Stimulated activated CD8-positive, alpha-beta memory T cell treated with anti-CD3 and anti-CD28 coated beads, Interleukin-7, amount 100 ng/mL, for 4 hours (primary cell): ENCODE measurements at places on chromosomes 16 and 17.
A peak's percentile ranks its signal among the peaks of the same experiment; 100 is the strongest.

GRCh38 chr17:30565073-30565935 is 88.1 kb downstream of the GOSR1 start:
- DNase-seq = no peak

DNA sequence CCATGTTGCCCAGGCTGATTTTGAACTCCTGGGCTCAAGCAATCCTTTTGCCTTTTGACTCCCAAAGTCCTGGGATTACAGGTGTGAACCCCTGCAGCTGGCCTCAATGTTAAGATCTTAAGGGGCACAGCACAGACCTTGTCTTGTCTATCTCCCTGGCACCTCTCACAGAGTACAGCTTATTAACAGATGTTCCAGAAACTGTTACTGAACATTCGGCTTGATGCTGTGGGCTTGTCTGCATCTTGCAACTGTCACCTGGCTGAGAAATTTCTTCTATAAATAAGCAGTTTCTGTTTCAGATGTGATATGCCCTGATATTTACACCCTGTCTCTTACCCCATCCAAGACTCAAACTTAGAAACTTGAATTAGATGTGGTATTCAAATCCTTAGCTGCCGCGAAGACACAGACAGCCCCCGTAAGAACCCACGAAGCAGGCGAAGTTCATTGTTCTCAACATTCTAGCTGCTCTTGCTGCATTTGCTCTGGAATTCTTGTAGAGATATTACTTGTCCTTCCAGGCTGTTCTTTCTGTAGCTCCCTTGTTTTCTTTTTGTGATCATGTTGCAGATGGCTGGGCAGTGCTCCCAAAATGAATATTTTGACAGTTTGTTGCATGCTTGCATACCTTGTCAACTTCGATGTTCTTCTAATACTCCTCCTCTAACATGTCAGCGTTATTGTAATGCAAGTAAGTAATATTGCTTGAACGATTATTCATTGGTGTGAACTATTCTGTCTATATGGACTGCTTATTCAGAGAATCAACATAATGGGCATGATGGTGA is at the start of gene TNFRSF17:
Gene TNFRSF17, plus strand, starts transcription at position 450 of the 791 bp plus-strand sequence. Its CDS starts 115 bp downstream, at position 565.
- DNase-seq = no peak

DNA sequence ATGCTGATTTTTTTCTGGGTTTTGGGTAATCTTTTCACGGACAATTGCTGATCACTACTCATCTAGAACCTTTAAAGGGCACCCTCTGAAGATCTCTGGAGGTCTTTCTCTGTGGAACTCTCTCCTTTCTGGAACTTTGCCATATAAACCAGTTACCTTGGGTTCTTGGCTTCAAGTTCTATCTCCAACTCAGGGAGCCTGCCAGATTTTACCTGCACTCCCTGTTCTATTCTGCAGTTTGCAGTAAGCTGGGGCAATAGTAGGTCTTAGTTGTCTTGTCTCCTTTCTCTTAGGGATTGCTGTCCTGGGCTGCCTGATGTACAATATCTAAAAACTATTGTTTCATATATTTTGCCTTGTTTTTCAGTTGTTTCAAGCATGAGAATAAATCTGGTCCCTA is 120.3 kb downstream of the CHD9 start:
- no peak for DNase-seq

DNA sequence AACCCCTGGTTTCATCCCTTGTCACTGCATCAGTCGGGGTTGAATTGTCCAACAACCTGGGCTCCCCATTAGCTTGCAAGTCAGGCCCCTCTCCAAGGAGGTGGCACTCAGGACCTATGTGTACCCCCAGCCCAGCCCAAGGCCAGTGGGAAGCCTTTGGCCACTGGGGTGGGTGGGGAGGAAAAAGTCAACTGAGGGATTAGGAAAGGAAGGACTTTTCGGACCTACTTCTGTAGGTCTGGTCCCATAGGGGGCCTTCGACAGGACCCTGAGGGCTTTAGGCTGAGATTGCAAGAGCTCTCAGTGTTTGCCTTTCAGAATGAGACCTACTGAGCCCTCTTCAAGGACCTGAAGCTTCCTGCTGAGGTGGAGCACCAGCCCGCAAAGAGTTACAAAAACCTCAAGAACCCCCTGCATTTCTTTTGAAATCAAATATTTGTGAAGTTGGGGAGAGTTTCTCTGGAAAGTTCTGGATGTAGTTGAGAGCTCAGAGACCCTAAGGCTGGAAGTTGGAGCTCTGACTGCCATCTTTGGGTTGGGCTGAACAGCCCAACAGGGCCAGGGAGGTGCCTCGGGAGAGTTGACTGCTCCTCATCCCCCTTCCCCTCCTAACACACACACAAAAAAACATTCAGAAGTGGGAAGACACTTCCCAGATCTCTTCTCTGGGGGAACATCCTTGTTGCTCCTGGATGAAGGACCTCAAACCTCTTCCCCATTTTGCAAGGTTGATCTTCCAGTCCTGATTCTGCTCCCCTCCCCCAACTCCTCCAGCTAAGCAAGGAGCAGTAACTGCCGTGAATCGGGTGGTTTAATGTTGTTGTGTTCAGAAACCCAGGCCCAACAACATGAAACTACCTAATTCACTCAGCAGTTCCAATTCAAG is 5.8 kb upstream of the HOXB9 start:
- no peak for DNase-seq

DNA sequence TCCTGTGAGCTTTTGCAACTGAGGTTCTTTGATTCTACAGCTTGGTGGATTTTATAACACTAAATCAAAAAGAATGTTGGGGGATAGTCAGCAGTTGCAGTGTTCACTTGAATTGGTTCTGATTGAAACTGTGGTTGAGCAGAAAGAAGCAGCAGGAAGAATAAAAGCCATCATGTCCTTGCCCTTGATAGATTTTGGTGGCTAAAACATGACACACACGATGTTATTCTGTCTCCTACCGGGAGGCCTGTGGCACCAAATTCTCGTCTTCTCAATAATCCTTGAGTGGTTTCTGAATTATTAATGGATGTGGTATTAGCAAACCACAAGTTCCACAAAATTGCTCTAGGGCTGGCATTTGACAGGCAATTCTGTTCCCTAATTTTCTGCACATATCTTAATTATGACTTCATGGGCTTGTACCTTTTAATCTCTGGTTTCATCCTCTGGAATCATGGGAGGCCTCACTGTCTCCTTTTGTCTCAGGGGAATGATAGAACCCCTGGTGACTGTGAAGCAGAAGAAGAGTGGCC is 338.2 kb downstream of the SNX29 start:
- DNase-seq = no peak

DNA sequence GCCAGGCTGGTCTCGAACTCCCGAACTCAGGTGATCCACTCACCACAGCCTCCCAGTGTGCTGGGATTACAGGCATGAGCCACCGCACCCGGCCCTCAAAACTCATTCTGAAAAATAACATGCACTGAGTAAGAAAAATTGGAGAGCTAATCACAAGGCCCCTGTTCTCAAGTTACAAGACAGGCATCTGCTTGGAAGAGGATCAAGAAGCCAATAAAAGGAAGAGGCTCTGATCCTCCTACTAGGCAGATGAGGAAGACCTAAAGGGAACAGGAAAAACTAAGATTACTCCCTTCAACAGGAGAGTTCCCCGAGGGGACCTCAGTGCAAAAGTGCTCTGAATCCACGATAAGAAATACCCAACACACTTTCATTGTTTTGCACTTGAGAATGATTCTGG is 18.4 kb downstream of the BLMH start:
- no peak for DNase-seq

DNA sequence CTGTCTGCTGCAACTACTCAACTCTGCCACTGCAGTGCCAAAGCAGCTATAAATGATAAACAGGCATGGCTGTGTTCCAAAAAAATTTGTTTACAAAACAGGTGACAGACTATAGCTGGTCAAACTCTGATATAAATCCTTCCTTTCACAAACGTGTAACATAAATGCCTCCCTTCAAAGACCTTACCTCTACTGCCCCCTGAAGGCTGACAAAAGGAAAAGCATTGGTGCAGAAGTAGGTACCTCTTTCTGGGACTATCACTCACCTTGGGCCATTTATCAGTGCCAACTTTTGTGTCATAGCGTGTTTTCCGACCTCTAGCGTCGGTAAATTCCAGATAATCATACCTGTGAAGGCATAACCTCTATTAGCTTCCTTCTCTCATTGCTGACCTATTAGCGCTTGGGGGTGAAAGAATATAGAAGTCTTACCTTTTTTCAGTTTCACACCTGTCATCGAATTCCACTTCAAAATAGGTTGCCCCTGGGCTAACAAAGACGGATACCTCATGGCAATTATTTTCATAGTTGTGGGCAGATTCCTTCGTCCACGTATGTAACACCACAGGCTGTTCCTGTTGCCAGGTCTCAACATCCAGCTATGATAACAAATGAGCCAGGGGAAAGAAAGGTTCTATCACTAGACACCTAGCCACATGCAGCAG is 67.9 kb downstream of the ZZEF1 start:
- no peak for DNase-seq

GRCh38 chr17:66483906-66484305 is 181.5 kb downstream of the PRKCA start:
- DNase-seq = no peak

GRCh38 chr17:49979748-49980479 is 10.9 kb downstream of the DLX4 start:
- no peak for DNase-seq

DNA sequence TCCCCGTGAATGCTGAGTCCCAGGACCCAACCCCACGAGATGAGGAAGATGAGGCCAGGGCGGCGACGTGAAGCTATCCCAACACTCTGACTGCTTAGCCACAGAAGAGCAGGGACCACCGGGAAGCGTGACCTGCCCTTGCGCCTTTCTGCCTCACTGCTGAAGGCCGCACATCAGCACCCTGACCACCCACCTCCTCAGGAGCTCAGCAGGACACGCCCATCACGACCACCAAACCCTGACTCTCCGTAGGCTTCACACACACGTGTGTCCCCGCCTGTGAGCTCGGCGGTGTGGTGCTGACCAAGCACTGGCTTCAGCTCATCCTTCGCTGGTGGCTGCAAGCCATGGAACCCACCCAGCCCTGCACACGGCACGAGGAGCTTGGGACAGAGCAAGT is 97.8 kb downstream of the ZNF778 start:
- DNase-seq = no peak

DNA sequence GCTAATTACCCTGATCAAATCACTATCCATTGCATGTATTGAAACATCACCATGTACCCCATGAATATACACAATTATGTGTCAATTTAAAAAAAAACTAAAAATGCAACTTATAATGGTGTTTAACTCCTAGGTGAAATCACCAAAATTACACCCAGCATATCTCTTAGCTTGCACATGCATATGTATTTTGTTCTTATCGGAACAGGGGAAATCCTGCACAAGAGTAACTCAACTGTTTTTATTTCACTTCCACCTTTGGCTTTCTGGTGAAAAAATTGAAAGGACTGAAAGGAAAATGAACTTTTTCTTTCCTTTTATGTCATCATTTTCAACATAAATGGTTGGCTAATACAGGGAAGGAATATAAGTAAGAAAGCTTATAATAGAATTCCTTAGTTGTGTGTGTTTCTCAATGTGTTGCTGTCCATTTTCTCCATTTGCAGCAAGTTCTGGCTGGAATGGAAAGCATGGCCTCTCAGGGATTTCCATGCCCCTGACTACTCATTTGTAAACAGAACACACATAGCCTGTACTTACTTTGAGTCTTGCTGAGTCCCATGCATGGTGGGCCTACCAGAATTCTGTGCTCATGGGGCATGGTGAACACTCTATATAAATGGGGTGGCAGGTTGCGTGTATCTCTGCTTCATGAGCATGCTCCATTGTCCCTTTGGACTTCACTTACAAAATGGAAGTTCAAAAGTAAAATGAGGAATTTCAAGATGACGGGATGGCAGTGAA is 462.0 kb downstream of the HS3ST3B1 start:
- DNase-seq = no peak

DNA sequence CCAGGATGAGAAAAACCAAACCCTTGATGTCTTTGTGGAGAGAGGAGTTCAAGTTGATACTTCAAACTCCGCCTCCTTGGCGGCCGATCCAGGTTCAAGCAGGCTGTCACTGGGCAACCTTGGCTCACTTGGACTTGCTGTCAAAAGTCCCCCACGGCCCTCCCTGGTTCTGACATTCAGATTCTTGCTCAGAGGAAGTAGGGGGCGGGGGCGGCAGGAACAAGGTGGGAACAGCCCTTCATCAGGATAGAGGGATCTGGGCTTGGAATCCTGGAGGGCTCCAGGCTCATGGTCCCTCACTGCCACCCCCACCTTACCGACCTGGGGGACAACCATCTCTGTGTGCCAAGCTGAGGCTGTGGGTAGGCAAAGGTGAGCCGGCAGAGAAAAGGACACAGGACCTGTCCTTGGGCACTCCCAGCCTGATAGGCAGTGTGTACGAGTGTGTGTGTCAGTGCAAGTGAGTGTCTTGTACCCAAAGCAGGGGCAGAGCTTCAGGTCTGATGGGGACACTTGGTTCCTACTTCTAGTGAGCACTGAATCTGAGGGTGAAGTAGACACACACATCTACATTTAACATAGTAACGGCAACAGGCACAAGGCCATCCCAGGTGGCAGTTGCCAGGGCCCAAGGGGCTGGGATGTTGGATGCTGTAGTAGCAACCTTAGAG is 6.6 kb upstream of the TSPOAP1 start:
- no peak for DNase-seq

DNA sequence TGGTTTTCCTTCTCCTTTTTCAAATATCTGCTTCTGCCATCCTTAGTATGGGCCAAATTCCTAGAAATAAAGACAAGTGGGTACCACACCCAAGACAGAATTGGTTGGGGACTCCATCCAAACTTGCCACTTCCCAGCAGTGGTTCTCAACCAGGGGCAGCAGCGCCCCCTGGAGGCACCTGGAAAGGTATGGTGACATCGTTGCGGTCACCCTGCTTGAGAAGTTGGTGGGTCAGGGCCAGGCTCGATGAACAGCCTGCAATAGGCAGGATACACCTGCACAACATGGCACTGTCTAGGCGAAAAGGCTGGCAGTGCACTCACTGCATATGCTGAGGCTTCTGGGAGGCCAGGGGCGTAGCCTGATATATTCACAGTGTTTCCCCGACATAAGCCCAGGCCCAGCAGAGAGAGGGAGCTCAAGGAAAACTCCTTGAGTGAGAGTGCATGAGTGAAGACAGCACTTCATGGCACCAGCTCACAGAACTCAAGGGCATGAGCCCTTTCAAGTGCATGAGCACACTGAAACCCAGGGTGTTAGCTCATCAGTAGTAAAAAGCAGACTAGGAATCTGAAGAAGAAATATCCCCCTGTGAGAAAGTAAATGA is 57.7 kb downstream of the CMC2 start:
- DNase-seq = peak; percentile 1

DNA sequence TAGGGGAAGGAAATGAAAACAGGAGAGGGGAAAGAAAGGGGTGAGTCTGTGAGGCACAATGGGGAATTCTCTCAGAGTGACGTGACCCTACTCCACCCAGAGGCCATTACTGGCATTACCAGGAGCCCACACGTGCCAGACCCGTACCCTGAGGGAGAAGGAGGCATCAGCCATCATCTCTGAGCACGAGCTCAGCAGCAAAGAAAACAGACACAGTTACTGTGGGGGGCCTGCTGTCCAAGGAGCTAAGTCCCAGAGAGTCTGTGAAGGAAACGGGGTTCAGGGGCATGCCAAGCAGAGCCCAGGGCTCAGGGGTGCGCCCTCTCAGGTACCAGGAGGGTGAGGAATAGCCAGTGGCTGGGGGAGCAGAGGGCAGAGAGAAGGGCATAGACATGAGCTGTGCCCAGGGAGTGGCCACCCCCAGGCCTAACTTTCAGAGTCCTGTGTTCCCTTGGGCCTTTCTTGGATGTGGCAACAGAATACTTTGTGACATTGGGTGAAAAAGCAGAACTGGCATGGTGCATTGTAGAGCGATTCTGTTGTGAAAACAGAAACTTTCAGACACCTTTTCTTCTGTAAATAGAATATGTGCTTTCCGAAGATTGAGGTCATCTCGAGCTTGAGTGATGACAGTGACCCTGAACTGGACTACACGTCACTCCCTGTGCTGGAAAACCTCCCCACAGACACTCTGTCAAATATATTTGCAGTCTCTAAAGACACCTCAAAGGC is 11.3 kb downstream of the TAF1C start:
- peak; percentile 16 for DNase-seq

- DNase-seq = no peak
Measured at GRCh38 chr16:87248714-87249113, 68.5 kb downstream of the C16orf95 start.
